ENCODE measurements at places on chromosomes 1 and 21.

DNA sequence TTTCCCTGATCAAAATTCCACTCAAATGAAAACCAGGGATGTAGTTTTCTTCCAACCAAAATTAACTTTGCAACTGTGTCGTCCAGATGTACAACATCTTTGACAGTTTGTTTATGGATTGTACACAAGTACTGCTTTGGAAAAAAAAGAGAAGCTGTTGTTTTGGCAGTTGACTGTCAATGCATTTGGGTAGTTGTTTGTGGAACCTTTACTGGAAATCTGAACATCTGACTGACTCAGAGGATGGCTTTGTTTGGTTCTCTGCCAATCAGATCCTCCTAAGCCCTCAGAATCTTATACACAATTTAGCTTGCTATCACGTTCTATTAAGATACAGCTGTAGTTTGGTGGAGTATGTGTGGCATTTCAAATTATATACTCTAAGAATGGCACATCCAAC lies 195.0 kb downstream of the KCNK2 start:
- peak; percentile 78 for DNase-seq

GRCh38 chr1:110477041-110477440 lies 26.1 kb downstream of the PROK1 start:
- DNase-seq, result peak; percentile 56

GRCh38 chr1:1678581-1679380 lies 13.8 kb downstream of the SLC35E2B start:
- no peak for DNase-seq

DNA sequence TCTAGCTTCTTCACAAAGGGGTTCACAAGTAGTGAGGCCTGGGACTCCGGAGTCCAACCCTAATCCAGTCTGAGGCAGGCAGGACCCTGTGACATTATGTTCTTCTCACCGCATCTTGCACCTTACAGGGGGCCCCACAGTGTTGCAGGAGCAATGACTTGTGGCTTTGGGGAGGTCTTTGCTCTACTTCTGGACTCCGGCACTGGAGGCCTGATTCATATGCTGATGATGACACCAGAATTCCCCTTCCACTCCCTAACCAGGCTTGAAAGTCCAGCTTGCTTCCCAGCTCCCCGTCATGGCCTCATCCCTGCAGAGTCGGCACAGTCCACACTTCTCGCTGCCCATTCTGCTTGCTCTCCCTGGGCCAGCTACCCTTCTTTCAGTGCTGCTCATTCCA lies 96.3 kb upstream of the SLC44A3 start:
- no peak for DNase-seq

GRCh38 chr1:156705321-156705917 lies at the start of gene CRABP2:
CRABP2 (minus strand) TSS chr1:156705583; CDS start chr1:156705446, 137 bp downstream.
- DNase-seq, result no peak

GRCh38 chr1:65425697-65426096 lies 5.2 kb downstream of the LEPR start:
- DNase-seq, result peak; percentile 96

DNA sequence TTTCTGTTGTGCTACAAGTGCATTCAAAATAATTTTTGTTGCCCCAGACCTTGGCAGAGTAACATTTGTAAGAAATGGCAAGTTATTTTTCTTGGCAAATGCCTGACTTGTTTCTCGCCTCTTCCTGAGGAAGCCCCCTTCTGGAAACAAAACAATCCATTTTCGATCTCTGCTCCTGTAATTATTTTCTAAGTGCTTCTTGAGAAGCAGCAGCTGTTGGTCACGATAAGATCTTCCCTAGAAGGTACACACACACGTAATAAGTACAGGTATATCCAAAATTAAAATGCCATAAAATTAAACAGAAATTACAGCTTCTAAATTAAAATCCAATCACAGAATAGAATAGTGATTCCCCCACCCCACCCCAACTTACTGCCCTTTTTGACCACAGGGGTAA lies 47.3 kb downstream of the LPGAT1 start:
- no peak for DNase-seq

- no peak for DNase-seq
These were observed 24.9 kb downstream of the FAM163A start for GRCh38 chr1:179767996-179768395.

GRCh38 chr1:14071581-14071980 lies 371.6 kb downstream of the PRDM2 start:
- DNase-seq, result no peak

DNA sequence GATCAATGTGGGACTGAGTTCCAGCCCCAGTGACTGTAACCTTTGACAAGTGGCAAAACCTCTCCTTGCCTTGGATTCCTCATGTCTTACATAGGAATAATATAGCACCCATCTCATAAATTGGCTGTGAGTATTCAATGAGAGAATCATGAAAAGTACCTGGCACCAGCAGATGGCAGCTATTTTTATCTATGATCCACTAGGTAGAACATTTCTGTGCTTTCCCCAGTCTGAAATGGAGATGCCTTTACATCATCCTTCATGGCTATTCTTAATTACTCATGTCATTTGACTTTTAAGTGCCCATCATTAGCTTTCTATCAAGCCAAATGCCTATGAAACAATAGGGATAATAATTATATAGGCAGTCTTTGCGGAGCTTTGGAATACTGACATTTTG lies 130.1 kb downstream of the TGFB2 start:
- no peak for DNase-seq

DNA sequence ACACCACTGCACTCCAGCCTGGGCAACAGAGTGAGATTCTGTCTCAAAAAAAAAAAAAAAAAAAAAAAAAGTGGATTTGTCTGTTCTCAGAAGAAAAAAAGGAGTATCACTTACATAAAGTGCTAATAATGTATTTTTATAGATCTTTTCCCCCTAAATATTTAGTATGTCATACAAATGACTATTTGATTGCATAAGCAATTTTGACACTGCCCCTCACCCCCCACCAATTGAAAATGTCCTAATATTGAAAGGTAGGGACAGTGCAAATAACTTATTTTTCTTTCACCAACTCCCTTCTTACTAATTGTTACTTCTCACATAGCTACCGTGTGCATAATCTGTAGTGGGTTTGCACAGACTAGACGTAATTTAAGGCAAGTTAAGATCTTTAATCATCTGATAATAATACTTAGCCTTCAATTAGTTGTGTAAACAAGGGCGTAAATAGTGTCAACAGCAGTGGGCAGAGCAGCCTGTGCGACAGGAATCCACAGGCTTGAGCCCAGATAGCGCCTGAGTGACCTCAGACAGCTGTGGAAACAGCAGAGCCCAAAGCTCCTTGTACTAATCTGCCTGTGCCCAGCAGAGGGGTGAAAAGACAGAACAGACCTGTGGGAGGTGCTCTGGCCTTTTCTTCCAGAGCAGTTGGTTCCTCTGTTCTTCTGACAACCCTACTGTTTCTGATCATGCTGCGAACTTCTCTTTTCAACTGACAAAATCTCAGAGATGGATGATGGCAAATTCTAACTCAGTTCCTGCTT lies 4.5 kb upstream of the IER5 start:
- DNase-seq, result peak; percentile 85

DNA sequence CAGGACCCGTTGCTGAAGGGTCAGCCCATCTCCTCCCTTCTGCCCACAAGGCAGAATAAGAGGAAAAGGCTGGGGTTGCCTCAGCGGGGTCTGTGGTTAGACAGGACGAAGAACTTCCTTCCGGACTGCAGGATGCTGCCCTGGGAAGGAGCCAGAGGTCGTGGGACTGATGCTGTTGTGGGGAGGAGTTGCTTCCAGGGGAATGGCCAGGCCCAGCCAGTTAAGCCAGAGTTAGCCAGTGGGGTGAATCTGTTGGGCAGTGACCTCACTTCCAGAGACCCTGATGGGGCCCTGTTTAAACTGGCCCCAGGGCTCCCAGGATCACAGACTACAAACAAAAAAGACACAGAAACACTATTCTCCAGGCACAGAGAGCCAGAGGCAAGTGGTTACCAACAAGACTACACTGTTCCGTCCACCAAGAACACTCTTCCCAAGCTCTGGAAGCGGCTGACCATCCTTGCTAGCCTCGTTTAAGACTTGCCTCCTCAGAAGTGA lies 13.0 kb downstream of the FAM229A start:
- DNase-seq, result peak; percentile 27

DNA sequence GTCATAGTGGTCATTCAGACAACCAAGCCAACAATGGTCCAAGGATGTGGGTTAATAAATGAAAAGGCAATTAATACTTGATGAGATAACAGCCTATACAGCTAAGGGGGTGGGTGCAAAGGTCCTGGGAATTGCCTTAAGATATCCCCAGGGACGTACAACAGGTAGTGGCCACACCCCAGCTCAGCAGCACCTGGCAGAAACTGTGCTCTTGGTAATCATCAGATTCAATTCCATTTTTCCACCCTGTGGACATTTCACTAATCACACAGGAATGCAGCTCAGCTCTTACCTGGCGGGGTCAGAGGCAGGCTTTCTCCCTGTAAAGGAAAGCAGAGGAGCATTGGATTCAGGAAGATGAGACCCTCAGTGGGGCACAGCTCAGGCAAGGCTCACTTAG lies 32.9 kb downstream of the FCRL5 start:
- no peak for DNase-seq

DNA sequence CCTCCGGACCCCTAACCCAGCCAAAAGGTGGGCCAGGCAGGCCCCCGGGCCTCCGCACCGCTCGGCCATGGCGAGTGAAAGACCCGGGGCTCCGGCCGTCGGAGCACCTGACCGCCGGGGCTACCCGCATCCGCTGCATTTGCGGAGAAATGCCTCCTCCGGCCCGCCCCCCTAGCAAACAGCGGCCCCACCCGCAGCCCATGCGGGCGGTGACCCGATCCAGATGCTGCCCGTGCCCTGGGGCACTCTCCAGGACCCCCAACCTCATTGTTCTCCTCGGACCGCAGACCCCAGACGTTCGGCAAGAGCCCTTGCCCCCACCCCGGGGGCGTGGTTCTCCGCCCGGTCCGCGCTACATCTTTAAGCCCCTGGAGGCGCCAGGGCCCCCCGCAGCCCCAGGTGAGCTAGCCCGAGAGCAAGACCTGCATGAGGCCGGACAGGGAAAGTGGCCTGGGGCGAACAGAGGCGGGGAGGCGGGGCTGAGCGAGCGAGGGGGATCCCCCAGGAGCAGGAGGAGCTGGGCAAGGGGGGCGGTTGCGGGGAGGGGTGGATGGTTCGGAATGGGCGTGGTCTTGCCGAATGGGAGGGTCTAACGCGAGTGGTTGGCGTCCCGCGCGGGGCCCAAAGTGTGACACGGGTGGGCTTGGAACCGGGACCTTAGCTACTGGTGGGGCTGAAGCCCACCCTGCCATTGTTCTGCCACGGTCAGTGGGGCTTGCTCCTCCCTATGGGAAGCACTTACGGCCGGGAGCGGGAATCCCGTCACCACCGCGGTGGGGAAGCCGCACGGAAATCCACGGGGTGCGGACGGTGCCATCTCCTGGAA lies 6.3 kb upstream of the CRYBG2 start:
- DNase-seq, result no peak

- no peak for DNase-seq
These were observed 1632.3 kb upstream of the B3GALT2 start for GRCh38 chr1:194818674-194819073.

- peak; percentile 76 for DNase-seq
These were observed at the start of gene SYT14 for GRCh38 chr1:209937996-209938959. SYT14 (plus strand) TSS chr1:209938217; CDS start chr1:209938265, 48 bp downstream.

DNA sequence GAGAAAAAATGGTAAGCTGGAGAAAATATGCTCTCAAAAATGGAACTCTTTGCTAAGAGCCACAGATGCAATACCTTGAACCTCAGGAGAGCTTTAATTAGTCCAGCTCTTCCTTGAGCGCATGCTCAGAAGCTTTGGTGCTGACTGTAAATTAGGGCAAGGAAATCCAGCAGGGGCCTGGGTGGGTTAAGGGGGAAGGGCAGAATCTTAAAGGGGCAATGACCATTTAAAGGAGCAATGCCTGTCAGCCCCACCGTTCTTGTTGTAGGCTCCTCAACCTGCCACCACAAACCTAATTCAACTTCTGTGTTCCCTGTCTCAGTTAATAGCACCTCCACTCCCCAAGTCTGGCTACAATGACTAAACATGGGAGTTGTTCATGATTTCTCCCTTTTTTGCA lies 6.8 kb upstream of the SLC22A15 start:
- DNase-seq, result no peak

DNA sequence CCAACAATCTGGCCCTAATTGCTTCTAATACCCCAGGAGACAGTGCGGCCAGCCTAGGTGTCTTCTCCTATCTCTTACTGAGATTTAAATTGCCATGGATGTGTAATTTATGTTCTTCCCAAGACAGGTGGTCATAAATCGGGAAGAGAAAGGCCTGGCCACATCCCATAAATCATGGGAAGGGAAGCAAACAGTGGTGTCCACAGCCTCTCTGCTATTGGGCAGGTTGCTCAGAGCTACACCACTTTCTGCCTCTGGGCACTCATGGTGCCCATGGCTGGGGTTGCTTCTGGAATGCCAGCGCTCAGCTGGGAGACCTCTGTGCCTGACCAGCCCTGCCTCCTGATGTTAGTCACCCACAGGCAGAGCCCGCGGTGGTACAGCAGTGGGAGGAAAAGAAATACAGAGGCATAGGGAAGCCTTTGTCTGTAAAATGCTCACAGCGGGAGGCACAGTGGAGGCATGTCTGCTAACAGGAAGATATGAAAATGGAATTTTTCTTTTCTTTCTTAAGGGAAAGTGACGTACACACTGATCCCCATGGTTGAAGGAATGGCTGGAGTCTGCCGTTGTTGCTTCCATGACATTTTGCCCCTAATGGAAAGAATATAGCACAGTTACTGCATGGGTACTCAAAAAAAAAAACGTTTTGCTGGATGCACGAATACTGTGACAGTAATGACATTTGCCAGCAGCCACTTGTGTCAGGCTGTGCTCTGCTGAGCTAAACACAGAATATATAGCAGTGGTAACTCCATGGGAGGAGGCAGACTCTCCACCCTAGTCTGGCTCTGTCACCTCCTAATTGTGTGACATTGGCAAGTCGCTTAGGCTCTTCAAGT lies 21.9 kb downstream of the MTARC1 start:
- peak; percentile 63 for DNase-seq

GRCh38 chr1:29575277-29575676 lies 339.0 kb downstream of the PTPRU start:
- no peak for DNase-seq

DNA sequence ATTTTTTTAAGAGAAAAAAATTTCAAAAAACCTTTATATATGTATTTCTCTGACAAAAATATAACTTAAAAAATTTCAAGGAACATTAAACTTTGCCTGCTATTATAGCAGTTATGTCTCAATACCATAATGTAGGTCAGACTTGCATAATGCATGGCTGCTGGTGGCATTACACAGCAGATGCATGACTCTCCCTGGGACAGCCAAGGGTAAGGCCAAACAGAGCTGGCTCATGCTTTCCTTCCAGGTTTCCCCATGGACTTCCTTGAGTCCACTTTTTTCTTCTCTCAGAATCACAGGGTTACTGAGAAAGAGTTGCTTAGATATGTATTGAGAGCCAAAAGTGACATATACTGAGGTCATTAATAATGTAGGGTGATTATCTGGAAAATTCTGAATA lies 43.7 kb downstream of the RHOU start:
- DNase-seq, result no peak

DNA sequence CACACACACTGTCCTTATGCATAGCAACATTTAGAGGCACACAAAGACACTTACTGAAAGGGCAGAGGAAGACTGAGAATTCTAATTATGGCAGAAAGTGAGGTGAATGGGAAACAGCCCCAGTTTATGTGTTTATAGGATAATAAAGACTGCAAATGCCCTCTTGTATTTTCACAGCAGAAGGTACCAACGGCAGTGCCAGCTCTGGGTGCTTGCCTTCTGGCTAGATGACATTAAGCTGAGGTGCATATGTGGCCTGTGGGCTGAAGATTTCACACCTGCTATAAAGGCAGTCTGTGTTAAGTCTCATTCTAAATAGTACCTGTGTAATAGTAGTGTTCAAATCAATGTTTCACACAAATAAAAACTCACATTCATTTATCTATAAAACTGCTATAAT lies 347.2 kb upstream of the ZRANB2 start:
- DNase-seq, result no peak

Data from LHCN-M2 (cell line).